ENCODE measurements at places on chromosomes 7 and 10.

DNA sequence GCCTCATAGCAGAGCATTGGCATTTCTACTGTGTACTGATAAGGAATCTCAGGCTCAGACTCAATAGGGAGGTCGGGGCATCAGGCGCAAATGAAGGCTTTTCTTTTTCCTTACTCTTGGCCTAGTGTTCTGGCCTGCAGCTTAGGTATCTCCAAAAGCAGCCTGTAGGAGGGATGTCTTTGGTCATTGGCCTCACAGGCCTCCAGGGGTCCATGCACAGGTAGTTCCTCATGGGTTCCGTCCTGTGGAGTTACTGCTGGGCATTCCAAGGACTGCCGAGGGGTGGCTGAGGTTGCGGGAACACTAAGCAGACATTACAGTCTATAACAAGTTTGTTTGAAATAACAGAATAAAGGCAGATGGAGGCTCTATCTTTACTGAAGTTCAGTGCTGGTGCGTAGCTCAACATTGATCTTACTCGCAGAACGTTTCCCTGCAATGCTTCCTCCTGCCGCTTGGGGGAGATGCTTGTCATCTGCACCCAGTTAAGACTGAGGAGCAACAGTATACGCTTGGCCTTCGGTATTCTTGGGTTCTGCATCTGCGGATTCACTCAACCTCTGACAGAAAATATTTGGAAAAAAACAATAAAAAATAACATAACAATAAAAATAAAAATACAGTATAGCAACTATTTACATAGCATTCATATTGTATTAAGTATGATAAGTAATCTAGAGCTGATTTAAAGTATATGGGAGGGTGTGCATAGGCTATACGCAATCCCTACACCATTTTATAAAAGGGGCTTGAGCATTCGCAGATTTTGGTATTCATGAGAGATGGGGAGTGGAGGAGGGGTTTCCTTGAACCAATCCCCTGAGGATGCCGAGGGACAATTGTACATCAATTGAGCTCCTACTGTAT, 58.9 kb downstream of the SH2D4B start:
- DNase-seq: peak; percentile 33

GRCh38 chr7:302054-302992, 12.4 kb downstream of the FOXL3 start:
- no peak for DNase-seq

- DNase-seq: no peak
These were observed 64.2 kb upstream of the MEOX2 start for GRCh38 chr7:15750727-15751126.

DNA sequence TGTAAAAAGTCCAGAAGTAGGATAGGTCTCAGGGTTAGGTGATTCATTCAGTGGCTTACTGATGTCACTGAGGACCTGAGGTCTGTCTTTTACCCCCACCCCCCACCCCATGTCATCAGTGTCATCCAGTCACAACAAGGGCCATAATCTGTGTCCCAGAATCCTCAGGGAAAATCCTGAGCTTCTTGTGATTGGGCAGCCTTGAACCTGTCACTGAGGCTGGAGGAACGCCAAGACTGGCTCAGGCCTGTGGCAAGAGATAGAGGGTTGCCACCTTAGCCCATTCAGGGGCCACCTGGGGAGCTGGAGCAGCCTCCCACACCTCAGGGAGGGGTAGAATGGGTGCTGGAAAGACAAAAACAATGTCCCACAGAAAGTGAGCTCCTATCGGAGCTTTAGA, 29.7 kb downstream of the NUB1 start:
- no peak for DNase-seq

DNA sequence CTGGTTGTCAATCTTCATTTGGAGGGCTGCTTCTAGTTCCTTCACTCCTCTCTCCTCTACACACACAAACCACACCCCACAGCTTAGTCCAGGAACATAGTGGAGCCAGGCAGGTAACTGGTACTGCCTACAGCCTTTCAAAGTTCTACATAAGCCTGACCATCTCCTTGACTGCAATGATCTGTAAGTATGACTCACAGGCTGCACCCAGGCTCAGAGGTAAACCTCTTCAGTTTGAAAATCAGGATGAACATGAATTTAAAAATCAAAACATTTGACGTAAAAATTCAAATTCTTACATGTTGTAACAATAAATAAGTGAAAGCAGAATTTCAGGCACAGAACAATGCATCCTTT, 68.7 kb upstream of the C10orf120 start:
- DNase-seq: no peak

DNA sequence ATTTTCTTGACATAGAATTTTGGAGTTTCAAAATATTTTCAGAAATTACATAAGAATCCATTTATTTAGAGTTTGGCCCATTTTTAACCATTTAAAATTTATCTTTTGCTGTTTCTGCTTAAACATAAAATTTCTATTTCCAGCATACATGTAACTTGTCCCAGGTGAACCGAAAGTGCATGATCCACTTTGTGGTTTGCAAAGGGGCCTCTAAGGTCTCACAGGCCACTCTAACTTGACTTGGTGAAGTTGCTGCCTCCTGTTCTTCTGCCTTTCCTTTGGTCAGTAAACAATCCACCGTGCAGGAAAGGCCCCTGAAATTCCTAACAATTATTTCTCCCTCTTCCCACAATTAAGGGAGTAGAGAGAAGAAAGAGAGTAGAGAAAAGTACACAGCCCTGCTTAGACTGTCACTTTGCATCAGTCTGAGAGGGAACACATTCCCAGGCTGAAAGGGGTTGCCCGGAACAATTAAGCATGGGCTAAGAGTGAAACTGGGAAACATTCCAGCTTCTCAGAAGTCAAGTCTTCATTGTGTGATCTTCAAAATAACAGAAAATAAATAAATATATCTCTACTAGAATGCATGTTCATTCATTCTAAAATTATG, 79.5 kb upstream of the SEMA3A start:
- DNase-seq: no peak

GRCh38 chr7:32892521-32893206, 1.1 kb upstream of the KBTBD2 start:
- peak; percentile 65 for DNase-seq

DNA sequence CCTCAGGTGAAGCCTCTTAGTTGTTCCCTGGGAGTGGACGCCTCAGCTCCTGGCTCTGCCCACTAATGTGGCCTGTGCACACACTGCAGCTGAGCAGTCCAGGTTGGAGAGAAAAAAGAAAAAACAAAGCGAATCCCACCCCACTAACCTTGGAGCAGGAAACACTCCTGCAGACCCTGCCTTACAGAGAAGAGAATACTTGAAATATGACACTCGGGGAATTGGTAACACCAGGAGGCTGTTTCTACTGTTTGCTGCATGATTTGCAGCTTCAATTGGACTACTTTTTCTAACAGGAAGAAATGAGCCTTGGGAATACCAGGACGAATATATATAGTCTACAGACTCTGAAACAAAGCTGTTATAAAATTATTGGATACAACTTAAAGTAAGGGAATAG, 22.2 kb downstream of the CDHR3 start:
- DNase-seq: no peak

DNA sequence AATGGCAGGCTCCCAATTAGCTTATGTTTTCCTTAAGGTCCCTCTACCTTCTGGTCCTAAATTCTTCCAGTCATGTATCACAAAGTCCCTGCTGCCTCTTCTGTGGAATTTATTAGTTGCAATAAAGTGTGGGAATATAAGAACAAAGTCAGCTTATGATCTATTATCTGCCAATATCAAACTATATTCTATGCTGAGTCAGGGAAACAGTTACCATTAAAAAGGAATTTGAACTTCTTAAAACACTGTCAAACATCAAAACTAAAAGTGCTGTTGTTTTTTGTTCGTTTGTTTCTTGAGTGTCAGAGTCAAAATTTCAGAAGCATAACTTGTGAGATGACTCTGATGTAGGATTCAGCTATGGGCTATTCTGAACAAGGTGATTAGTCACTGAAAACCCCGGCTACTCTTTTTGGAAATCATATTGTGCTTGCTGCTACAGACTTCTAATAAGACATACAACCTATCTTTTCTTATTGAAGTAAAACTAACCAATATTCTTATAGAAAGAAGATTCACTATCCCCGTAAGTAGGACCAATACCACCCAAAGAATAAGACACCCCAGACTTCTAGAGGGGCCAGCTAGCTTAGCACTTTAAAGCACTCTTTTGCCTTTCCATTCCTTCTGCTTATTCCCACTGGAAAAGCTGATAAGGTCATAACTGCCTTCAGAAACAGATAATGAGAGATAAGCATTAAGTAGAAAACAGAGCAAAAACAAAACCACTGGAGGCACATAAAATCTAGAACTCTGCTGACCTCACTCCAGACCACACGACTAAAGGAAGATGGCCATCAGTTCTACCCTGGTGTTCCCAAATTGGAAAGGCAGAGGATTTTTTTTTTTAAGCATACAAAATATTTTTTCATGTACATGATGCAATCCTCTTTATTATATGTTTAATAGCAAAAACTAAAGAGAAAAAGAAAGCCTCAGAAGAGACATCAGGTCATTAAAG, 370.6 kb downstream of the PARD3 start:
- DNase-seq: no peak

- no peak for DNase-seq
These were observed 18.1 kb downstream of the COL1A2 start for GRCh38 chr7:94412762-94413322.

GRCh38 chr10:133415752-133416151, 8.7 kb downstream of the SPRN start:
- DNase-seq: no peak

GRCh38 chr10:102322914-102323313, 72.6 kb upstream of the NFKB2 start:
- DNase-seq: no peak

DNA sequence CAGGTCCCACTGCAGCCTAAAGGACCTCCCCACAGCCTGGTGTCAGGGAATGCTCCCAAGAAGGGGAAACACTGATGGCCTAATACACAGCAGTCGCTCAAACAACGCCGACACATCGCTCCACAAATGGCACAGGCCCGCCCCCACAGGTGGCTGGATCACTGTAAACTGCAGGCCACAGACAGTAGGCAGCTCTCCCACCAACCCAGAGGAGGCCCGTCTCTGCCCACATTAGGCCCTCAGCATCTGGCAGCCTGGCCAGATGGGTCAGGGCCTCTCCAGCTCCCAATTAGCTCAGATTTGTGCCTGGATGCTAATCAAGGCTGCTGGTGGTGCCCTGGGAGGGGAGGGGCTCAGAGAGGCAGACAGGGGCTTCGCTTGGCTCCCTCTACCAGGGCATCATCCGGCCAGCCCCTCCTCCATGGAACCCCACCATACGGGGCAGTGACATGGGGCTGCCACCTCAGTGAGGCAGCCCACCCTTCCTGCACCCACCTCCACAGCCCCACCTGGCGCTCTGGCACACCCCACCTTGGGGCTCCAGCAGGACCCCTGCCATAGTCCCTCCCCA, 42.7 kb downstream of the CAMK2B start:
- DNase-seq: peak; percentile 22
